H7 (cell line): ENCODE measurements at places on chromosomes 12 and 14. TPM values are rescaled to one million over a fixed set of nuclear protein-coding genes. Genes with fewer than 3 reads are reported as not detected.

Gene CAPZA3
- total RNA-seq, result not detected in 2 replicates

Gene EFS
- total RNA-seq, result 23.1 and 24.0 TPM in 2 replicates

GRCh38 chr12:6650832-6651231 lies 3.6 kb upstream of the ACRBP start:
- DNase-seq, result no peak

DNA sequence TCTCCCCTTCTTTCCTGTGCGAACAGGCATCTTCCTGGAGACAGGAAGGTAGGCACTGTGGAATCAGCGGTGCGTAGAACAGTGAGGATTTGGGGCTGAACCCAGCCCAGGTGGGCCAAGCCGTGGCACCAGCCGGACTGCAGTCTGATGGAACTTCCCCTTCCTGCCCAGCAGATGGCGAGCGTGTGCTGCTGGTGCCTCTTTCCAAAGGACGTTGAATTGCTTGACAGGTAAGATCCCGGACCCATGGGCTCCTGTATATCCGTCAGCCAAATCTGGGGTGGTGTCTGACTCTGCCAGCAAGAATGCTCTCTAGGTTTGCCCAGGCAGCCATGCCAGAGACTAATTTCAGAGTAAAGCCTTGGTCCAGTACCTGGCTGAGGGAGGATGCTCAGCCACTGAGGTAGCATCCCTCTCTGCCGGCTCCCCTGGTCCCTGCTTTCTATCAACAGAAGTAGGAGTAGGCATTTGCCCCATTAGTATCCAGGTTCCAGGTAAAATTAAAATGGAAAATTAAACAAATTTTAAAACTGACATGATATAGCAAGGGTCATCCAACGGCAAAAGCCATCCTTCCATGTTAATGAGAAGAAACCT lies 21.1 kb upstream of the KCNA5 start:
- DNase-seq, result peak; percentile 89

- no peak for DNase-seq
These were observed 88.4 kb downstream of the BCAT1 start for GRCh38 chr12:24860546-24860945.

DNA sequence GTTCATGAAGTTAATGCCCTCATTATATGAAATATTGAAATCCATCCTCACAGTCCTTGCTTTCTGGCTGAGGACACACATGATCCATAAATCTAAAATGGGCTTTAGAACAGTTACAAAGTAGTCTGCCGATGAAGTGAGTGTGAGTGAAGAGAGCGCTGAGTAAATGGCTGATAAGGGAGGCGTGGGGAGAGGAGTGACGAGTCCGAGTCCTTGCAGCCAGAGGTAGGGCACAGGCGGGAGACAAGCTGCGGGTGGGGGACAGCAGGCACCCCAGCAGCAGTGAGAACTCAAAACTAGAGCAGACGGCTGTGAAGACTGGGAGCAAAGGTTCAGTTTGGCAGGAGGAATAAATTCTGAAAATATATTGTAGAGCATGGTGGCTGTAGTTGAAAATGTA lies 140.1 kb upstream of the ATP2B1 start:
- no peak for DNase-seq

- DNase-seq, result no peak
These were observed 63.6 kb upstream of the TMEM263 start for GRCh38 chr12:106892075-106892474.

DNA sequence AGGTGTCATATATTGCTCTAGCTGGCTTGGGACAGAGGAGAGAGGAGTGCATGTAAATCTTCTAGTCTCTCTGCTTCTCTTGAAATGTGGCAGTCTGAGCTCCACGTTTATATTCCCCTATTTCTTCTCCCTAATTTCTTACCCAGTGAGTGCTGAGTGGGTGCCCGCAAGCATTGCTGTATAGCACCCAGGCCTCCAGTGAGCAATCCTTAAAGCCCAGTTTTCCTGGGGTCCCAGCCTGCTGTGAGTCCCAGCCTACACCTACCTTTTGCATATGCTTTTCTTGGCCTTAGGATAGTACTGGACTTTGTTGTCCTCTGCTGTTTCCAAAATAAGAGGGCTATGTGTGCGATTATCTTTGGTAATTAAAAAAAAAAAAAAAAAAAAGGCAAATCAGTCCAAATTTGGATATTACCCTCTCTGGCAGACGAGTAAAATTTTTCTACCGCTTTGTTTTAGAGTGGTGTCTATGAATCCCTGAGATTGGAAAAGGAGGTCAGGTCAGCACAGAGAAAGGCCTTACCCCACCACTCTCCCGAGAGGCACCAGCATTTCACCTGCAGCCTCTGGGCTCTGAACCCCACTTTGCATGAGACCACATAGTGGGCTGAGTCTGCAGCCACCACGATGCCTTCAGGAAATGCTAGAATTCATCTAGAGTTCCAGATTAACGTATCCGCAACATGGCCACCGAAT lies 1.1 kb downstream of the MGST1 start:
- no peak for DNase-seq

GRCh38 chr14:56878766-56879165 lies 68.5 kb upstream of the OTX2 start:
- no peak for DNase-seq

- DNase-seq, result no peak
These were observed 349.5 kb upstream of the RGS6 start for GRCh38 chr14:71582705-71583104.

DNA sequence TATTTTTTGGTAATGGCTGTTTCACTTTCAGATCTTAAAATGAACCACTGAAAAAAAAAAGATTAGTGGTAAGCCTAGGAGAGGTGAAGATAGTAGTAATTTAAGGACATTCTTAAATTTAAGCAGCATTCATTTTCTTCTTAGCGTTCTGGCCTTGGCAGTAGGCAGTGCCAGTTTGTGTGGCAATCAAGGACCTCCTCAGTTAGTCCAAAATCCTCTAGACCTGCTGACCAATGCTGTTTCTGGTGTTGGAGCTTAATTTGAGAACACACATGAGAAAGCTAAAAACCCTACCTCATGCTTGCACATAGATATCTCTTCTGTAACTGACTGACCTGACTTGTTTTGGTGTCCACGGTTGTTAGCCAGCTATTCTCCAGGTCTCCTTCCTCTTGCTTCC lies 219.8 kb upstream of the RGS6 start:
- DNase-seq, result no peak

- DNase-seq, result no peak
These were observed 413.1 kb downstream of the MED13L start for GRCh38 chr12:115864396-115864795.

DNA sequence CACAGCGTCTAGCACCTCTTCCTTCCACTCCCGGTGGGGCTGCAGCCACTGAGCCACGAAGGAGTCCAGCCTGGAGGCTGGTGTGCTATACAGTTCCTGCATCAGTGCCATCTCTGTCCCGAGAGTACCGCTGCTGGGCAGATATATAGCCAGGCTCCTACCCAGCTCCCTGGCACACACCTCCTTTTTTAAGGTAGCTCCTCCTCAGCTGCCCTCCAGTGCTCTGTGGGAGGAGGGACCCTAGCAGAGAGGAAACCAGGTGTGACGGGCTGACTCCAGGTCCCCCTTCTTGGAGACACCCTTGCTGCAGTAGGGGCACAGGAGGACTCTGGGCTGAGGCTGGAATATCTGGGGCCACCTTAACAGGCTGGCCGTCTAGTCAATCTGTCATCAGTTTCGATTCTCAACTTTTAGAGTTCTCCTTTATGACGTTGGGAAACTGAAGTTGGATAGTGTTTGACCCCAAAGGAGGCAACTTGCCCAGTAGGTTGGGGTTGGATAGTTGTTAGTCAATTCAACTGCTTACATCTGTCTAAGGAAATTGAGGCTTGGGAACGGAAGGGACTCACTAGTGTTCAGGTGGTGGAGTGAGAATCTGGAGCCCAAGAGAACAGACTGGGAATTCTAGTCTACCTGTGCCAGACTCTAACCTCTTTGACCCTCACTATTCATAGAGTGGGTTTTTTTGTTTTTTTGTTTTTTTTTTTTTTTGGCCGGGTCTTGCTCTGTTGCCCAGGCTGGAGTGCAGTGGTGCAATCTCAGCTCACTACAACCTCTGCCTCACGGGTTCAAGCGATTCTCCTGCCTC lies at the start of gene OASL:
Gene OASL (minus strand): TSS at position 386 of the 808 bp plus-strand sequence. CDS start 275 bp downstream, at position 111.
- no peak for DNase-seq

DNA sequence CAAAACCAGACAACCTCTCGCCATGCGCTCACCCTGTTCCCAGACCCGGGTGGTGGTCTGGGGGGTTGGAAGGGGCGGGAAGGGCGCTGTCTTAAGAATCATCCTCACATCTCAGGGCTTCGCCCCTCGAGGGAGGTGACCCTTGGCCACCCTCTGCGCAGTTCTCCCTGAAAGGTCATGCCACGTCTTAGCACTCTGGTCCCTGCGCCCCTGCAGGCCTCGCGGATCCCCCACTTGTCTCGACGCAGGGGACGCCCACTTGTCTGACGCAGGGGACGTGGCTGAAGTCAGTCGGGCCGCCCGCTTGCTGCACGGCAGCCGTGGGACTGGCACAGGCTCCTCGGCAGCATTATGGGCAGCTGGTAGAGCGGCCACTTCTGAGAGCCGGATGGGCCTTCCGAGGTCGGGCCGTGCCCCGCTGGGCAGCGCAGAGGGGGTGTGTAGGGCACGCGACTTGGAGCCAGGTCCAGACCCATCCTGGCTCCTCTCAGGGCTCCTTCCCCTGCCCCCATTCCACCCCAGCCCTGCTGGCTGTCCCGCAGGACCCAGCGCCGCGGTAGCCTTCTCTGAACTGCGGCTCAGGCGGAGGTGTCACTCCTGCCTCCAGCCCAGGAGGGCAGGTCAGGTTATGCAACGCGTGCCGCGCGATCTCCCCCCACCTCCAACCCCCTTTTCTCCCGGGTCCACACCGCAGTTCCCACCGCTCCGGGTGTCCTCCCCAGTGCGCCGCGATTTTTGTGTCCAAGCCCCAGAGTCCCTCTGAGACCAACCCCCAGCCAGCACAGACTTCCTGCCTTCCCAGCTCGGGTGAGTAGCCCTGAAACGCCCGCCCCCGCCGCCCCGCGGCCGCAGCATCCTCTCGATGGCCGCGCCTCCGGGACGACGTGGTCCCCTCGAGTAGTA lies 40.9 kb upstream of the CAPRIN2 start:
- peak; percentile 82 for DNase-seq

DNA sequence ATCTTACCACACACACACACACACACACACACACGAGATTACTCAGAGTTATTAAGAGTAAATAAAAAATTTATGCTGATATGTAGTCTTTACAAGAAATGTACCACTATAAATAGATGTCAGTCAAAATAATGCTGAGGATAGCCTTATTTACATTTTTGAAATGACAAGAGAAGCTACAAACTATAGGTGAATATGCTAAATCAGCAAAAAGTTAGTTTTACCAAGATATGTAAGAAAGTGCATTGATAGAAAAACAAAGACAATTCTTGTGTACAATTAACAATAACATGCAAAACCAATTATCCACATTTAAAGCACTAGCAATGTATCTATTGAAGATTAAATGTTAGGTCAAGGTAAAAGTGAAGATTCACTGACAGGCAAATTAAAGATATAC lies 46.8 kb upstream of the CERS5 start:
- no peak for DNase-seq

DNA sequence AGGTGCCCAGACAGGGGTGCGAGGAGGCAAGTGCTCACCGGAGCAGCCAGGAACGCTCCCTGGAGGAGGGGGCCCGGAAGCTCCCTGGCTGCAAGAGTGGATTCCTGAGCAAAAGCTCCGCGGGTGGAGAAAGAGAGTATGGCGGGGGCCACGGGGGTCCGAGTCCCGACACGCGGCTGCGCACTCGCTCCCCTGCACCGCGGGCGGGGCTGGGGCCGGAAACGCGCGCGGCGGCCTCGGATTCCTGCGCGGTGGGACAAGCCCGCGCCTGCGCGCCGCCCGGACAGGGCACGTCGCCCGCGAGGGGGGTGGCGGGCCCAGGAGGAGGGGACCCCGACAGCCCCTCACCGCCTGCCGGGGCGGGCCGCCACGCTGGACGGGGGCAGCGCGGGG lies 27.8 kb upstream of the GPR132 start:
- no peak for DNase-seq

DNA sequence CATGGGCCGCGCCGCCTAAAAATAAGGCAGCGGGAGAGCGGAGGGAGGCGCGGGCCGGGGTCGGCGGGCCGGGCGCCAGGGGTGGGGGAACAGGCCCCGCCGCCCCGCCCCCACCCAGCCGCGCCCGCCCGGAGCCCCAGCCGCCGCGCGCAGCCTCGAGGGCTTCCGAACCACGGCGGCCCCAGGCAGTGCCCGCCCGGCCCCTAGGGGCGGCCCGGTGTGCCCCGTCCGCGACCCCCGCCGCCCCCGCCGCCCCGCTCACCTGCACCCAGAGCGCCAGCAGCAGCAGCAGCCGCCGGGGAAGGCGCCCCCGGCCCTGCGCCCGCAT lies 519 bp downstream of the JAG2 start:
- peak; percentile 89 for DNase-seq
